Stimulated activated CD4-positive, alpha-beta T cell treated with anti-CD3 and anti-CD28 coated beads, TNF-alpha, amount 100 ng/mL, for 1 hour (primary cell): ENCODE measurements at places on chromosomes 13 and 19.

GRCh38 chr13:107203146-107203847 lies 635.4 kb upstream of the ARGLU1 start:
- no peak for DNase-seq

- DNase-seq, result no peak
Observed at GRCh38 chr19:13429563-13429962, 76.7 kb downstream of the CACNA1A start.

GRCh38 chr19:31534786-31535657 lies 185.8 kb upstream of the TSHZ3 start:
- no peak for DNase-seq

DNA sequence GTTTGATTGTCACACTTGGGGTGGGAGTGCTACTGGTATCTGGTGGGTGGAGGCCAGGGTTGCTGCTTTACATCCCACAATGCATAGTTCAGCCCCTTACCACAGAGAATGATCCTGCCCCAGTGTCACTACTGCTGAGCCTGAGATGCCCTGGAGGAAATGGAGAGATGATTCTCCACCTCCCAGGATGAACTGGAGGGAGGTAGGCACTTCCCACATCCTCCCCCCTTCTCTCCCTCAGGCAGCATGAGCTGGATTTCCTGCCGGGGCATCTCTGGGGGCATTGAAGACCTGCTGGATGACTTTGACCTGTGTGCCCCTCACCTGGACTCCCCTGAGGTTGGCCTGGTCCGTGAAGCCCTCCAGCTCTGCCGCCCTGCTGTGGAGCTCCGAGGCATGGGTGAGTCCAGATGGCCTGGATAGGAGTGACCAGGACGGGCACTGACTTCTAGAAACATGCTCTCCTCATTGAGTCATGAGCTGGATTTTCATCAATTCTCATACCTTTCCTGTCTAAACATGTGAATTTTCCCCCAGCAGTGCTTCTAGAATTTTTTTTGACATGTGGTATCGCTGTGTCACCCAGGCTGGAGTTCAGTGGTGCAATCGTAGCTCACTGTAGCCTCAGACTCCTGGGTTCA lies 45.3 kb downstream of the NWD1 start:
- no peak for DNase-seq

GRCh38 chr13:31011193-31011860 lies 78.9 kb downstream of the TEX26 start:
- no peak for DNase-seq

- DNase-seq, result no peak
Observed at GRCh38 chr13:23870356-23871140, 18.7 kb downstream of the MIPEP start.

DNA sequence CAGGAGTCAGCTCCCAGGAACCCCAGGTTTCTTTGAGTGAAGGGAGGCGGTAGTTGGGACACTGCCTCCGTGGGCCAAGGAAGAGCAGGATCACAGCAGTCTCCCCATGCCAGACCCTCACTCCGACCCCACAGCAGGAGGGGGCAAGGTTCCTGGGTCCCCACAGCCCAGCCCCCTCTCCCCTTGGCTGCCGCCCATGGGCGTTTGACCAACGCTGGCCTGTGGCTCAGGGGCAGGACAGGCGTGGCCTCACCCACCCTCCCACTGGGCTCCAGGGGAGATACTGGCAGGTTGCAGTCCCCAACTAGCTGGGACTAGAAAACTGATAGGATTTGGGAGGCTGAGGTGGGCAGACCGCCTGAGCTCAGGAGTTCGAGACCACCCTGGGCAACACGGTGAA lies 9.2 kb downstream of the COPE start:
- DNase-seq, result no peak

DNA sequence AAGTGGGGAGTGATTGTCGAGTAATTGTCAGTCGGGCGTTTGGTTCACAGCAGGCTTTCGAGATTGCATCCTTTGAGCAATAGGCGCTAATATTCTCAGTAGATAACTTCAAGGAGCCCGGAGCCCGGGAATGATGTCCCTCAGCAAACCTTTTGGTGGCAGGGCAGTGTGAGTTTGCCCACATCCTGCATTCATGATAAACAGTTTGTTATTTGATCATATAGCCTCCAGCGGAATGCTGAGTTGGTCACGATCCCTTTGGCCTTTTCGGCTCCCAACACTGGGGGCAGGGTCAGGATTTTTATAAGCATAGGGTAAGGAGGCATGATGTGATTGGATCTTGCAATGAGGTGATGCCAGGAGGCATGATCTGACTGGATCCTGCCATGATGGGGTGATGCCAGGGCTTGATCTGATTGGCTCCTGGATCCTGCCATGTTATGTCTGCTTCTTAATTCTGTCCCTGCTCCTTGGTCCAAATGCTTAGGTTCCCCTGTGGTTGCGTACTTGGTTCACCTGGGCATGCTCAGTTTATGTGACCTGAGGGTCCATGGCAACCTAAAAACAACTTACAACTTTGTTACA lies 38.2 kb upstream of the IGSF23 start:
- no peak for DNase-seq

- no peak for DNase-seq
Observed at GRCh38 chr13:83297586-83298290, 584.5 kb downstream of the SLITRK1 start.

- no peak for DNase-seq
Observed at GRCh38 chr19:34673590-34673989, 3.4 kb downstream of the SCGB2B2 start.

DNA sequence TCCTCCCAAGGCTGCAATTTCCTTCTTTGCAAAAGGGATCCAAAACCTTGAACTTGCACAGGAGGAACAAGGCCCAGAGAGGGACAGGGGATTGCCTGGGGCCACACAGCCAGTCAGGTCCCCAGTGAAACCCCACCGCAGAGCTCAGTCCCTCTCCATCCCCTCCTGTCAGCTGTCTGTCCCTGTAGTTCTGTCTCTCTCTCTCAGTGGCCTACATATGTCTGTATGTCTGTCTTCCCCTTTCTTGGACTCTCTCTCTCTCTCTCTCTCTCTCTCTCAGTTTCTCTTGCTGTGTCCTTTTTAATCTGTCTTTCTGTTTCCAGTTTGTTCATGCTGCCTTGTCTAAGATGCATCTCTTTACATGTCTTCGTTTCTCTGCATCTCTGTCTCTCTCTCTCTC lies 11.5 kb downstream of the CEACAM19 start:
- DNase-seq, result no peak

DNA sequence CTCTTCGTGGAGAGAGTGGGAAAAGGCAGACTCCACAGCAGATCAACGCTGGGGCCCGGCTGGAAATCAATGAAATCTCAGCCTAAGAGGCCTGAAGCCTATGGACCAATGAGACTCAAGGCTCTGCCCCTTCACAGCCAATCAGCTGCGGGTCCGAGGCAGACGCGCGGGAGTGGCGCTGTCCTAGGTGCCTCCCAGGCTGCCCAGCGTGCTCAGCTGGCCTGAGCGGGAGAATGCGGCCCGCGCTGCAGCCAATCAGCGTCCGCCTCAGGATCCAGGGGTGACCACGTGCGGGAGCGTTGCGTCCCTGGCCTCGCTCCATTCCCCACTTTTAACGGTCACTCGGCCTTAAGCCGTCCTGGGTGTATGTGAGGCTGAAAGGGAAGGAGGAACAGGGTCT lies at the start of gene ZBTB32:
ZBTB32 (plus strand) TSS at position 341 of the 400 bp plus-strand sequence. CDS start 10,069 bp downstream, outside the sequence.
- no peak for DNase-seq

GRCh38 chr19:28103921-28104320 lies 1109.0 kb downstream of the UQCRFS1 start:
- DNase-seq, result no peak

- no peak for DNase-seq
Observed at GRCh38 chr13:75829830-75830229, 193.7 kb downstream of the LMO7 start.

GRCh38 chr19:58381460-58382212 lies 806 bp upstream of the ZNF837 start:
- DNase-seq, result no peak

DNA sequence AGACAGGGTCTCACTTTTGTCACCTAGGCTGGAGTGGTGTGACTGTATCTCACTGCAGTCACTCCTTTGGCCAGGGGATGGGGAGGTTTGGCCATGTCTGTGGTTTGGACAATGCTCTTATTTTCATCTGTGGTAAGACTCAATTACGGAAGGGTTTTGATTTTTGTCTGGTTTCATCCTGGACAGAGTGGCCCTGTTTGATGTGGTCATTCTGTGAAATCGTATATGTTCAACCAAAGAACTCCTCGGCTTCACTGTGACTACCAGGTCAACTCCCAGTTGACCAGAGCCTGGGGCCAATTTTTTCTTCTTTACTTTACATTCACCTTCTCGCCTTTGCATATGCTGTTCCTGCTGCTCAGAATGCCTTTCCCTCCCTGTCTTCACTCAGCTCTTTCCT lies 6.8 kb upstream of the CCDC124 start:
- DNase-seq, result no peak

DNA sequence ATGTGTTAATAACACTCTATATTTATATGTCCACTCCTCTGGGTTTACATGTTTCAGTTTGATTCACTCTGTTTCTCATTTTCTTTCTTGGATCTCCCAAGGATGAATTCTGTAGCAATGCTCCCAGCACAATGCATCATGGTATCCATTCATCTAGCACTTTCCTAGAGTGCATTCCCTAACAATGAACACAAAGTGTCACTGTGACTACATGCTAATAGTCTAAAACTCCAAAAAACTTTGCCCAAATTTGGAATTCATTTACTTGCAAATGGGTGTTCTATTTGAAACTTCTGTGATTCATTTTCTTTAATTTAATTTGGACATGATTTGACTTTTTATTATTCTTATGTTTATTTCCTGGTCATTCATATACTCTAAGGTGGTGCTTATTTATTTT lies 286.3 kb downstream of the POU4F1 start:
- no peak for DNase-seq

DNA sequence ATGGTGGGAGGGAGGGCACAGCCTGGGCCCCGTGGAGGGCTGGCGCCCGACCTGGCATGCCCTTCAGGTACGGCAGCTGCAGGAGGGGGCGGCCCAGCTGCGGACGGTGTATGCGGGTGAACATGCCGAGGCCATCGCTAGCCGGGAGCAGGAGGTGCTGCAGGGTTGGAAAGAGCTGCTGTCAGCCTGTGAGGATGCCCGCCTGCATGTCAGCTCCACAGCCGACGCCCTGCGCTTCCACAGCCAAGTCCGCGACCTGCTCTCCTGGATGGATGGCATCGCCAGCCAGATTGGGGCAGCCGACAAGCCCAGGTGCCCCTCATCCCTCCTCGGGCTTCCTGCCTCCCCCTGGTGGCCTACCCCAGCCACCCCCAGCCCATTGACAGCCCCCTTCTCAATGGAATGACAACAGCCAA lies 16.6 kb upstream of the SHKBP1 start:
- DNase-seq, result no peak

DNA sequence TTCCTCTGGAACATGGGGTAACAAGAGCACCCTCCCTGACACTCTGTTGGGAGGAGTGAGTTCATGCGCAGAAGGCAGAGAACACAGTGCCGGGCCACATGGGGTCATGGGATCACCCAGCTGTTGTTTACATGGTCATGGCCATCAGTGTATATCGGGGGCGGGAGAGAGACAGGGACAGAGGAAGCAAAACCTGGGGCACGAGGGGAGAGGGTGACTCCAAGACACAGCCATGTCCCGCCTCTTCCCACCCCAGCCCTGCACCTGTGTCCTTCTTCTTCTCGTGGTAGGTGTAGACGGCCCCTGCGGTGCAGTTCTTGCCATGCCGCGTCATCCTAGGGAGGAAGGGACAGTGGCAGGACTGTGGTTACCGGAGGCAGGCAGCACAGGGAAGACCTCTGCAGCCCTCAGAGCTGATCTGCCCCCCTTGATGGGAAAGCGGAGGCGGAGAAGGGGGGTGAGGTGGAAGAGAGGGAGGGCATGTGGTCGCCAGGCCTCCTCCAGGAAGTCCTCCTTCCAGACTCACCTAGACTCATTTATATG lies 19.9 kb downstream of the NOSIP start:
- DNase-seq, result no peak

- no peak for DNase-seq
Observed at GRCh38 chr13:48775804-48776203, 122.1 kb downstream of the CYSLTR2 start.

- DNase-seq, result peak; percentile 83
Observed at GRCh38 chr19:20039203-20039723, at the start of gene ZNF682. ZNF682 (minus strand) TSS chr19:20039505; CDS start chr19:20039345, 160 bp downstream.

- DNase-seq, result no peak
Observed at GRCh38 chr19:3008994-3009393, 20.1 kb downstream of the TLE2 start.

GRCh38 chr19:35414442-35414841 lies 33.6 kb upstream of the FFAR2 start:
- no peak for DNase-seq

- peak; percentile 61 for DNase-seq
Observed at GRCh38 chr19:35879770-35880317, 11.5 kb downstream of the APLP1 start.

DNA sequence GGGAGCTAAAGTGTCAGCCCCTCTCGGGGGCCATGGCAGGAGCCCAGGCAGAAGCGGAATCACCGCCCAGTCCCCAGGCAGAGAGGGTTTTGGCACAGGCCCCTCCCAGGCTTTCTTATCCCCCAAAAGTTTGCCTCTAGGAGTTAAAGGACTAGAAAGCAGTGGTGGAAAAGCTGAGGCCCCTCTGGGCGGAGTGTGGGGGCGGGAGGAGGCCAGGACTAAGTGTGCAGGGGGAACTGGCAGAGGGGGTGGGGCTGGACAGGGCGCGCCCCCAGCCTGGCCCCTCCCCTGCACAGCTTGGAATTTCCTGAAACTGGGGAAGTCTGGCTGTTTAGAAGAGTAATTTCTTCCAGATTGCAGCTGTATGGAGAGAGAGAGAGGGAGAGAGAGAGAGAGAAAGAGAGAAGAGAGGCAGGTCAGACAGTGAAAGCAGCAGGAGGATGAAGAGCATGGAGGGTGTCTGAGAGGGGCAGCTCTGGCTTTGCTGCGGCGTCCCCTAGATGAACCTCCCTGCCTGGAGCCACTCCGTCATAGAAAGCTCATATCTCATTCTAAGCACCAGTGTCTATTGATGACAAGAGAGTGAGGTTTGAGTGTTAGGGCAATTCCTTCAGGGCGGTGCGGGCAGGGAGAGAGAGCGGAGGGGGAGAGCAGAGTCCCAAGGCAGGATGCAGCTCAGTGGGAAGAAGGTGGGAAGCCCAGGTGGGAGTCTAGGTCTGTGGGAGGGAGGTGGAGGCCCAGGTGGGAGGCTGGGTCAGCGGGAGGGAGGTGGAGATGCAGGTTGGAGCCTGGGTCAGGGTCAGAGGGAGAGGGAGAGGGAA lies at the start of gene CDC42EP5:
CDC42EP5 (minus strand) TSS at position 226 of the 821 bp plus-strand sequence. CDS start 7,749 bp downstream, outside the sequence.
- DNase-seq, result no peak

DNA sequence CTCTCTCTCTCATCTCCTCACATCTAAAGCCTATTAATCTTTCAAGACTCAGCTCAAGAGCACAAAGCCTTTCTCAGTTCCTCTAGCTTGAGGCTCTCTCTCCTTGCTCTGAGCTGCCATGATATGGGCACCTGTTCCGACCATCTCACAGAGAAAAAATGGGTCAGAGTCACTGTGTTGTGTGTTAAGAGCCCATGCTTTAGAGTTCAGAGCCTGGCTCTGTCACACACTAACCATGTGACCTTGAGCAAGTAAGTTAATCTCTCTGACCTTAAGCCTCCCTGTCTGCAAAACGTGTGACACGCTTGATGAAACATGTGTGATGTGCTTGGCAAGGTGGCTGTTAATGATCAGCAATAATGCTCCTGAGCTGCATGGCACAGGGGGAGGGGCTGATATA lies 245.2 kb downstream of the DLEU7 start:
- DNase-seq, result no peak

GRCh38 chr13:32838945-32839344 lies 177.3 kb upstream of the KL start:
- DNase-seq, result no peak
